Bone marrow (tissue), 2 donors: ENCODE measurements at places on chromosomes 2 and 18.

DNA sequence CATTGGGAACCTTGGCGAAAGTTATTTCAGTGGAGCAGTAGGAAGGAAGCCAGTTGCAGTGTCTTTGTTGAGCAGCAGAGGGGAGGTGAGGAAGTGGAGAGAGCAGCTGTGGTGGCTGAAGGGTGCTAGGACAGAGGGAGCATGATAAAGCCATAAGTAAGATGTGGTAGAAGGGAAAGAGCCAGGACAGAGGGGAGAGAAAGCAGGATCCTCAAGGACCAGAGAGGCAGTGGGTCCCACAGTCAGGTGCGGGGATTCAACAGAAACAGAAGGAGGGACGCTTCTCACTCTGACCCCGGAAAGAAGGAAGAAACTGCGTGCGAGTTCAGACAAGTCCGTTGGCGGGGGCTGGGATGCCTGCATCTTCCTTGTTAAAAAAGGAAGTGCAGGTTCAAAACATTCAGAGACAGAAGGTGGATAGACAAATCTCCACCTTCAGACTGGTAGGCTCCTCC, at the start of gene CXCR2:
Gene CXCR2, plus strand, starts transcription at position 403 of the 455 bp plus-strand sequence. CDS start 8,774 bp downstream, outside the sequence.
- DNase-seq = no peak

DNA sequence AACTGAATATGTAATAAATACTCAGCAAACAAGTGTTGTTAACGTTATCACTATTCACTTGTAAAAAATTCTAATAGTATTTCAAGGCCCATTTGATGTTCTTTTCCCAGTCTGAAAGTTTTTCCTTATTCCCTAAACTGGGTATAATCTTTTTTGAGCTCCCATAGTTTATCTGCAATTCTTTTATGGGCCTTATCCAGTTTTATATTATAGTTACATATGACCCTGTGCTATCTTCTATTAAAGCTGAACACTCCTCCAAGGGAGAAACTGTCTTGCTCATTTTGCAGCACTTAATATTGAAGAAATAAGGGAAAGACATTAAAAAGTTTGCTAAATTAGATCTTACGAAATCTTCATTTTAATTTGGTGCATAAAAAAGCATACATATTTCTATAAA, 13.9 kb downstream of the PELI1 start:
- no peak for DNase-seq

GRCh38 chr2:25700221-25700660, 26.9 kb upstream of the DTNB start:
- no peak for DNase-seq

GRCh38 chr2:96225016-96225533, 16.4 kb upstream of the STARD7 start:
- DNase-seq = peak; percentile 56

DNA sequence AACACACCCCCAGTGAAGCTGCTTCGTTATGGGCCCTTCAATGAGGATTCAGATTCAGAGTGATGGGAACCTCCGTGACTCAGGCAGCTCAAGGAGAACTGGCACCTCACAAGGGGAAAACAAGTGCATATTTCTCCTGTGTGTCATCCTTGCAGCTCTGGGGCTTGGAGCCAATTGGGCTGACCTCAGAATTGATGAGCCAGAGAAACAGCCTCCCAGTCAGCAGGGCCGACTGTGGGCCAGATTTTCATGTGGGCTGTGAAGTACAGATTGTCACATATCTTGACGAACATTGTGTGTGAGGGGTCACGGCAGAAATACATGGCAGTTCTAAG, 189.6 kb upstream of the SP5 start:
- DNase-seq = no peak

- DNase-seq = no peak
Observed at GRCh38 chr2:75018162-75018561, 59.7 kb downstream of the POLE4 start.

DNA sequence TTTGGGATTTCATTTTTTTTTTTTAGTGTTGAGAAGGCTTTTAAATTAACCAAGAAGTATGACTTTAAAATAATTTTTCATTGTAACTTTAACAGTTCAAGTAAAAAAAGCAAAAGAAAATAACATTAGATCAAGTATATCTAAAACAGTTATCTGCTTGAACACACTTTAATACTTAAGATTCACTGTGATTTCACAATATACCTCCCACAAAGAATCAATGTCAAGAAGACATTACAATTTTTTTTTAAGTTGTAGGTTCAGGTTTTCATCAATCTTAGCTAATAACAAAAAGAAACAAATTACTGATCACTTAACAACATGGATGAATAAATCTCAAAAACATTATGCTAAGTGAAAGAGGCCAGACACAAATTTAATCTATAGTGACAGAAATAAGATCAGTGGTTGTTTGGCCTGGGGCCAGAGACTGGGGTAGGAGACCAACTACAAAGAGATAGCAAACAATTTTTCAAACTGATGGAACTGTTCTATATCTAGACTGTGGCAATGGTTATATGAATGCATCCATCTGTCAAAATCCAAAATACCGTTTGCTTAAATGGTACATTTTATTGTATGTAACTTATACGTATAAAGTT, 74.8 kb upstream of the FRZB start:
- DNase-seq = no peak

- no peak for DNase-seq
Observed at GRCh38 chr2:170106102-170106840, 71.7 kb upstream of the MYO3B start.
